ENCODE measurements at places on chromosomes 4 and X.

- DNase-seq = no peak
Observed at GRCh38 chr4:26985873-26986272, 125.2 kb downstream of the STIM2 start.

- DNase-seq = no peak
Observed at GRCh38 chrX:118724775-118725174, 2.6 kb upstream of the IL13RA1 start.

- DNase-seq = no peak
Observed at GRCh38 chr4:183855323-183856190, 49.5 kb upstream of the STOX2 start.

GRCh38 chrX:106903291-106903824 is at the start of gene RIPPLY1:
Gene RIPPLY1 (minus strand): TSS chrX:106903341. CDS start chrX:106903287, 54 bp downstream.
- DNase-seq = no peak

DNA sequence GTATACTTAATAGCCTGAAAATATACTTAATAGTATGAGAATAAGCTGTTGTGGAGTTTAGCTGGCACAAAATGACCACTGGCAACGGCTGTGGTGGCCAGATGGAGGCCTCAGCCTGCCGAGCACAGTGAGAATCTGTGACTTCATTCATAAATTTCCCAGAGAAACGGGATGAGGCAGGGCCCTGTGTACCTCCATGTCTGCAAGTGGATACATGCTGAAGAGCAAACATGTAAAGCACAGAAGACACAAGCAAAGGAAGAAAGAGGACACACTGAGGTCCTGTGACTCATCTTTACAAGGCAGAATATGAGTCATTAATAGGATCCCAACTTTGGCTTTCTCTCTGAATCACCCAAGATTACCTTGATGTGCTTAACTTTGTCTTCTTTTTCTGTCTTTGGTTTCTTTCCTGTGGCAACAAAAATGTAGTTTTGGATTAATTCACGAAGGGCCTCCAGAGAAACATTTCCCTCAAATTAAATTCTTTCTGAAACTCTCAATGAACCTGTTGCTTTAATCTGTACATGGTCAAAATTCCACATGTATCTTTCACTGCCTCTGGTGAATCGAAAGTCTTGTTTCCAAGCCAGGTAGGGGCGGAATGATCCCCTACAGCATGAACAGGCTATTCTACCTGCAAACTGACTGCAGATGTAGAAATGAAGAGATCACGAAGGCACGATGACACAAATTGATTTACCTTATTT is 56.4 kb downstream of the IRF2 start:
- DNase-seq = peak; percentile 33

GRCh38 chrX:56763556-56764152 is 34.6 kb downstream of the NBDY start:
- DNase-seq = no peak

DNA sequence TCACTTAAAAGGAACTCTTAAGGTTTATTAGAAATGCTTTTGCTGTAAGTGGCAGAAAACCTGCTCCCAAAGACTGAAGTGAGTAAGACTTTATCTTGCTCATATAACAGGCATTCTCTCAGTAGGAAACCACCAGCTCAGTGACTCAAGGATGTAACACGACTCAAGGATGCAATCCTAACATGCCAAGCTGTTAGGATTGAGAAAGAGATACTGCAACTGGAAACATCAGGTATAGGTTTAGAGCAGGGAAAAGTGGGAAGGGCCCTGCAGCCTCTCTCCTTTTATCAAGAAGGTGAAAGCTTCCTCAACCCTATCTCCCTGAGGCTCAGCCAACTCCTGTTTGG is 11.9 kb upstream of the SLC9A7 start:
- no peak for DNase-seq

DNA sequence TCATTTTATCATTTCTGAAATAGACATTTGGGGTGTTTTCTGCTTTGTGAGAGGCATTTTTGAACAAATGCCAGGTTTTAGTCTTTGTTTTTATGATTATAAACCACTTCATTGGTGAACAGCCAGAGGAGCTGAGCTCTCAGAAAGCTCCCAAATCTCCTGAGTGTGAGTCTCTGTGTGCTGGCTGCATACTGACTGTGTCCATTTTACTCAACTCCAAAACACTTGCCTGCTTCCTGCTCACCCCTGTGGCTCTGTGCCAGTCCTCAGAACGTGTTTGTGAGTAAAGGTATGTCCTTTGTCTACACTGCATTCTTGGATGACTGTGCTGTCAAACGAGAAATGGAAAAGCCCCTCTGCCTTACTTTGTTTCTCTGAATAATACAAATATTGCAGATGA is 5.4 kb upstream of the LRAT start:
- no peak for DNase-seq

- DNase-seq = no peak
Observed at GRCh38 chrX:107825698-107826237, at the start of gene MID2. Gene MID2 (plus strand): TSS chrX:107825866. CDS start chrX:107826427, 561 bp downstream.

DNA sequence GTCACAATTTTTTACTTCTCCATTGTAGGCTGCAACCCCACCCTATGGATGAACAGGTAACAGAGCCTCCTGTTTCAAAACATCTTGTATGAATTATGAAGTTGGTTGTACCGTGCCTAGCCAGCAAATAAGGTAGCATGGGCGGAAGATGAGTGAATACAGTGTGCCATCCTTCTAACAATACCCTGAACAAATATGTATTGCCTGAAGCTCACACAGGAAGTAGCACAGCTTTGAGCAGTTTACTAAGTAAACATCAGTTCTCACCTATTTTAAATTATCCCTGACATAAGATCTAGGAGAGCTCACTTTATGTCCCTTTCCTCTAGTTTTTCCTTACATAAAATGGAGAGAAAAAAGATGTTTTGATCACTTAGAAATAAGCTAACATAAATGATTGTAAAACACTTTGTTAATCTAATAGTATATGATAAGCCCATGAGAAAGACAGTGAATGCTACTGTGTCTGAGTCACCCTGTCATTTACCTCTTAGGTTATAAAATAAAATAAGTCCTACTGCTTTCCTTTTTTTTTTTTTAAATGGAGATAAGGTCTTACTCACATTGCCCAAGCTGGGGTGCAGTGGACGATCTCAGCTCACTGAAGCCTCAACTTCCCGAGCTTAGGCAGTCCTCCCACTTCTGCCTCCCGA is 36.6 kb downstream of the GRSF1 start:
- DNase-seq = no peak

- no peak for DNase-seq
Observed at GRCh38 chrX:11953615-11954014, 184.7 kb upstream of the FRMPD4 start.

- no peak for DNase-seq
Observed at GRCh38 chr4:119829326-119829725, 200.7 kb upstream of the PDE5A start.

DNA sequence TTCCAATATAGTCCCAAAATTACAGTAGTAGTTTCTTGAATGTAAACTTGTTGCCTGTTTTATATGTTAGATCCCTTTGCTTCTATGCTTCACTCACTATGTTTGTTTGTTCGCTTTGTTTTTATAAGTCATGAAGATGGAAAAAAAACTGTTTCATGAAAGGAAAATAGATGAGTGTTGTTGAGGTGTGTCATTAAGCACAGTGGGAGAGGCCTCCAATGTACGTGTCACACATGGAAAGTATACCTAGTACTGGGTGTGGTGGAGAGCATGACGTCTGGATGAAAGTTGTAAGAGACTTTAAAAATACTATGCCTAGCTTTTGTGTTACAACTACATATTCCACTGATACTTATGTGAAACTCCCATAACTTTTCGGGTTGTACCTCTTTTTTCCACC is 28.4 kb downstream of the PLS3 start:
- no peak for DNase-seq

DNA sequence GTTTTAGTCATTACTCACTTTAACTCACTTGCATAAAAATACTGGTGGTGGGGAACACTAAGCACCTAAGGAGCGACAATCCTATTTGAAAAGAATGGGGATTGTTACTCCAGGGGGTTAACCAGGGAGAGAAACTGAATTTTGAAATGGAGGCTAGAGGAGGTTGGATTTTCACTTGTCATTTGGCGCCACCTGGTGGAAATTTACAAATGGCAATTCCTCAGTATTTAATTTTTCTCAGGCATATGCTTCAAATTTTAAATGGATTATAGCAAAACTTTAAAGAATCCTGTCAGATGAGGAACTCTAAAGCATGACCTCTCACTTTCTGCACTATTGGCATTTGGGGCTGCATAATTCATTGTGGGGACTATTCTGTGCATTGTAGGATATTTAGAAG is 2.7 kb upstream of the GEMIN8 start:
- no peak for DNase-seq

- no peak for DNase-seq
Observed at GRCh38 chr4:11618666-11619282, 190.1 kb upstream of the HS3ST1 start.

DNA sequence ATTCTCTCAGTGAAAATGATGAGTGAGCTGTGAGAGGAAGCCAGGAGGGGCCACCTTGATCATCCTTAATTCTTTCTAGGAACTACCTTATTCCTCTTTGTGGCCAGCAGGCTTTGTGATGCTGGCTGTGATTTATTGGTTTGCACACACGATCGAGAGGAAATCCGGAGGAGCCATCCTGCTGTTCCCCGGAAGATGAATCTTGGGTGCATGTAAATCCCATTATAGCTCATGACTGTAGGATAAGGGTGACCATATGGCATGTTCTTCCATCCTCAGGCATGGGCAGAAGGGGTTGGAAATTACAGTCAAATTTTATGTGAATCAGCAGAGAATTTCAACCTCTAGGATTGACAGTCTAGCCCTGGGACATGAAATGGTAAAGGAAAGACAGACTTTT is 254.5 kb downstream of the UNC5C start:
- no peak for DNase-seq

GRCh38 chr4:11049001-11049400 is 364.4 kb upstream of the CLNK start:
- no peak for DNase-seq

- no peak for DNase-seq
Observed at GRCh38 chr4:71930459-71930858, 101.3 kb upstream of the NPFFR2 start.

DNA sequence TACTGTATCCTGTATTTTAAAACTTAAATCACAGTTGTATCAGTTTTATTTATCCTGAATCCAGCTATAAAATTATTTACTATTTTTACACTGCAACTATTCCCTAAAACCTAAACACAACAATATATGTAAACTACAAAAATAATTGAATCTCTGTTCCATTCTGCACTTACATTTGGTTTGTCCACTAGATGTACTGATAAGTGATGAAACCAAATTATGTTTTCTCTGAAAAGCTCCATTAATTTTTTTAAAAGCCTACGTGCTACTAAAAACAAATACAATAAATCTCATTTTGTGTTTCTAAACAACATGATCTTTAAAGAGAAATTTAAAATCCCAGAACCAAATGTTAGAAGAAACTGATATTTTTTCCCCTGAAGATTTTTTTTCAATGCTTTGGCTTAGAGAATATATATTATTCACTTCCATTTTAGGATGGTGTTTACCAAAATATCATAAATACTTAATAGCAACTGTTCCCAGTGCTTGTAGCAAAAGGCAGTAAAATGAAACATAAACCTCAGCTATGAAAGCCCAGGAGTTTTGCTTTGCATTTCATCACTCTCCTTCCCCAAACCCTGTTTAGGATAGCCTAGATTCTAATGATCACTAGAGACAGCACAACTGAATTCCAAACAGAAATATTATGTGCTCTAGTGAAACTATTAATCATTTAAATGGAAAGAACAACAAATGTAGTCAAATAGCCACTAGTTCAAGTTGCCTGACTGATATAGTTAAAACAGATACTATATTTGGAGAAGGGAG is 19.7 kb downstream of the ANTXR2 start:
- DNase-seq = no peak

DNA sequence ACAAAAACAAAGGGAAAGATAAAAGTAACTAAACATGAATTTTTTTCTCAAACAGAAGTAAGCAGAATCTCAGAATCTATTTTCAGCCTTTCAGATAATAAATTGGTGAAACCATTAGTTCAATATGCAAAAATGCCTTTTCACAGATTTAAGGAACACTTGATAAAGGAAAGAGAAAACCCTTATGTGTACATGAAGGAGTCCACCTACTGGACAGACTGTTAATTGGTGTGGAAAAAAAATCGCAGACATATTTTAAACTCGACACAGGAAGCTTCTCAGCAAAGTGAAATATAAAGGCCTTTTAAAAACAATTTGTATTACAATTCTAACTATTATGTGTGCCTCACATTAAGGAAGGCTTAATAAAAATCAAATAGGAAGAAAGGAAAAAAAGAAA is 22.3 kb downstream of the COX7B2 start:
- DNase-seq = no peak

- DNase-seq = no peak
Observed at GRCh38 chr4:173135241-173135847, 33.3 kb upstream of the GALNT7 start.

- no peak for DNase-seq
Observed at GRCh38 chrX:9897761-9898161, 69.4 kb upstream of the CLDN34 start.

- no peak for DNase-seq
Observed at GRCh38 chr4:119152741-119153140, 17.1 kb downstream of the MYOZ2 start.

- DNase-seq = no peak
Observed at GRCh38 chr4:41323179-41323578, 66.5 kb downstream of the UCHL1 start.

DNA sequence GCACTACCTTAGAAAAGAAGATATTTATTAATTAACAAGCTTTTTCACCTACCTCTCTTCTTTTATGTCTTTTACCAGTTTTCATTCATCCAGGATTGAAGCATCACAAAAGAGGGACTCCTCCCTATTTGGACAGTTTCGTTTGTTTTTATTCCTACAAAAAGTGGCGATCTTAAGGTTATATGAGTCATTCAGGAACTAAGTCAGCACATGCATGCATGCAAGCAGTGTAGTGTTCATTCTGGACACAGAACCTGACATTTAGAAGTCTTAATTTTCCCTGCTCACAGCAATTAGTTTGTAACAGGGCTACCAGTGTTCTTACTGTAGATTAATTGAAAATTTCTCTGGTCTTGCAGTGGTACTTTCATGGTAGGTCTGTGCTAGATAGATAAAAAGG is 47.9 kb upstream of the QRFPR start:
- DNase-seq = no peak
